T-helper 17 cell (primary cell): ENCODE measurements at places on chromosomes 6 and 20.

- no peak for DNase-seq
Observed at GRCh38 chr6:101263596-101263995, 129.9 kb upstream of the GRIK2 start.

- no peak for DNase-seq
Observed at GRCh38 chr6:127539272-127539671, 20.1 kb upstream of the MTCL3 start.

GRCh38 chr6:134060491-134061106 is 8.2 kb upstream of the SLC2A12 start:
- DNase-seq: no peak

DNA sequence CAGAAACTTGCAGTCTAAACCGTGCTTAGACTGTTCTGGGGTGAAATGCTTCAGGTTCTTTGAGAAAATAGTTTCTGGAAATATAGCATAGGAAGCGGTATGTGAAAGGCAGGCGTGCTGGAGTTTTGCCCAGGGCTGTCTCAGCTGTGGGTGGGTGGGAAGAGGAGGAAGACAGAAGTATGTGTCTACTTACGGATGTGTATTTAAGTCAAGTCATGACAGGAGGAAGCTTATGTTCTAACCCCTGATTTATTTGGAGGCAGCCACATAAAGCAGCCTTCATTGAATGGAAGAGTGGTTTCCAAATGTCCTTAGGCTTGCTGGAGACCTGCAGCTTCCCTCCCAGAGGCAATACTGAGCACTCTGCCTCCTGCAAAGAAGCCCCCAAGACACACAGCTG is 345.8 kb upstream of the PRND start:
- DNase-seq: no peak

DNA sequence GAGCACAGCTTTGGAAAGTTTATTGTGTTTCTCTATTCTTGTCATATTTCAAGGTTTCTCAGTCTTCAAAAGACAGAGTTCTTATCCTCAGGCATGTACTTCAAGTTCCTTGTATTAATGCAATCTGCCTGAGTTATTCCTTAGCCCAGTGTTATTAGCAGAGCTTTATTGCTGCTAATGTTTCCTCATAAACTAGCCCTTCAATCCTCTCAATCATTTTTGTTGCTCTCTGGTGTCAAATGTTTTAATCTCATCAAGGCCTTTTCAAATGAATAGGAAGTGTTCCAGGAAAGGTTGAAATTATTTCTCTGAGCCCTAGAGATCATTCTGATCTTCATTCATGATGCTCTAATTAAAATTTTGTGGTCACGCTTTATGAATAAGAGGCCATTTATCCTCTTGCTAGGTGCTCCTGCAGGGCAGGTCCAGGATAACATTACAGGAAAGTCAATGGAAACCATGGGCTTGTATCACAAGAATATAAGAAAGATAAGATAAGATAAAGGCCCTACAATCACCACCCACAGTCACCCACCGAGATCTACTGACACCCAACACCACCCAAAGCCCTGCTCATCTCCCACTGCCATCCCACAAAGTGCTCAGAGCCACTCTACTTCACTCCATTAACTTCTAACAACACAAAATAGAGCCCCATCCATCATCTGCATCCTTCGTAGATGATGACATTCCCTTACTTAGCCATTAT is 125.9 kb downstream of the COL9A1 start:
- DNase-seq: no peak

DNA sequence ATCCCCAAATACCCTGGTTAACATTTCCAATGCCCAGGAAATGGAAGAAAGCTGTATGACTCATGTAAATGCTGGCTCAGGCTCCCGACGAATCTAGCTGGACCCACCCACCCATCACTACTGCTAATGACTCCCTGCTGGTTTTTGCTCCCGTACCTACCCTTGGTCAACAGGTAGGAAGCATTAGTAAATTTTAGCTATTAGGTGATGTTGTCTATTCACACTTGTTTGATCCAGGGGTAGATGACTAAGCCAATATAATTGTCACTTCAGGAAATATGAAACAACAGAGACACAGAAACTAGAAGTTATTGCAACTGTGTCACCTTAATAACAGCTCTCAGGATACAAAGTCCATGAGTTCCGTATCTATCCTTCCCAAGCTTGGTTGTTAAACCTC is 94.4 kb upstream of the BEND6 start:
- no peak for DNase-seq

GRCh38 chr20:48622421-48622820 is 205.4 kb downstream of the PREX1 start:
- no peak for DNase-seq

DNA sequence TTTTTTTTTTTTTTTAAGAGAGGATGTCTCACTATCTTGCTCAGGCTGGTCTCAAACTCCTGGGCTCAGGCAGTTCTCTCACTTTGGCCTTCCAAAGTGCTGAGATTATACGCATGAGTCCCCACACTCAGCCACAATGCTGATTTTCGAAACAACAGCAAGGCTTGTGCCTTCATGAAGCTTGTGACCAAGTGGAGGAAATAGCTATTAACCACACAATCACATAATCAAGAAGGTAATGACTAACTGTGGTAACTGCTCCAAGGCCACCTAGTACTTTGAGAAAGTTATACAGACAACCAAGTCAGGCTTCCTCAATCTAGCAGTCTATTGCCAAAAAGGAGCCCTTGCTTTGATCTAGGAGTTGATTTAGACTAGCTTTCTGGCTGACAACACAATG is 46.3 kb downstream of the SOD2 start:
- DNase-seq: no peak

DNA sequence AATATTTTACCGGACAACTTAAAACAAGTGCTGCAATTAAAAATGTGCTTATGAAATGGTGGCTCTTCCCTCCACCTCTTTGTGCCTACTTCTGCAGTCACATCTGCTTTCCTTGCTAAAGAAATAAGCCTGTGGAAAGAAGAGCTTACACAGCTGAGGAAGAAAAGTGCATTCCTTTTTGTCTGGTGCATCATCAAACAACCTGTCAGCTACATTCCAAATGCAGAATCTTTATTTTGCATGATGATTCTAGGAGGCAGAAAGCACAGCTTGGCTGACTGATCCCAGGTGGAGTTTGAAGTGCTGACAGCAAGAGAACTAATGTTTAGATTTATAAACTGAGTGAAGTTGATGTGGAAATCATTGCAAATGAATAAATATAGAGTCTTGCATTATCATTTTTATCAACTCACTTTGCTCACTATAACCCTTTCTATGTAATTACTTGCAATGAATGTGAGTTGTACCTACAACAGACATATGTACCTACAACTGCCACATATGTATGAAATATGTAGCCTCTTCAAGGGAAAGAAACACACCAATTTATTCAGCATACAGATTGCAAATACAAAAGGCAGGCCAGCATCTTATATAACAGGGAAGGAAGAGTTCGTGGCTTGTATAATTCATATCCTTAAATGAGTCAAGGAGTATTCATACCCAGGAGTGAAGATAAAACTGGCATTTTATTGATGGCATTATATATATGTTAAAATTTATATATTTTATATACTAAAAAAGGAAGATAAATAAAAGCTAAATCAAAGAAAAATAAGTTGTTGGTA is 223.4 kb upstream of the MCHR2 start:
- DNase-seq: no peak

- no peak for DNase-seq
Observed at GRCh38 chr20:38932457-38933120, 6.4 kb downstream of the FAM83D start.

GRCh38 chr6:88238901-88239300 is 72.8 kb upstream of the CNR1 start:
- no peak for DNase-seq

DNA sequence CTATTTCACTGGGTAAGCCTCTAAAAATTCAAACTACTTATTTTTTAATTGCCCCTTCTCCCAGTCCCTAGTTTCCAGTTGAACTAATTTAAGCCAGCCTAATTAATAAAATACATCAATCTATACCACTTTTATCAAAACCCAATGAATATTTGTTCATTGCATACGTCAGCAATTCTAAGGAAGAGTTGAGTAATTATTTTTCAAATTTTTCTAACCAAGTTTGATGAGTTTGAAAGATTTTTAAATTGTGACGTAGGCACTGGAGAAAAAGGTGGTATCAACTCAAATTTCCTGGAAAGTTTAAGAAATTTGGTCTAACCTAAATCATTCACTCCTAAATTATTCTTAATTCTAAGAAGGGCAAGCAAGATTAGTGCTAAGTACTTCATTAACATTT is 35.7 kb downstream of the COL21A1 start:
- no peak for DNase-seq

- no peak for DNase-seq
Observed at GRCh38 chr6:45951321-45952167, 64.1 kb downstream of the CLIC5 start.
